ENCODE measurements at places on chromosomes 12 and 14.

DNA sequence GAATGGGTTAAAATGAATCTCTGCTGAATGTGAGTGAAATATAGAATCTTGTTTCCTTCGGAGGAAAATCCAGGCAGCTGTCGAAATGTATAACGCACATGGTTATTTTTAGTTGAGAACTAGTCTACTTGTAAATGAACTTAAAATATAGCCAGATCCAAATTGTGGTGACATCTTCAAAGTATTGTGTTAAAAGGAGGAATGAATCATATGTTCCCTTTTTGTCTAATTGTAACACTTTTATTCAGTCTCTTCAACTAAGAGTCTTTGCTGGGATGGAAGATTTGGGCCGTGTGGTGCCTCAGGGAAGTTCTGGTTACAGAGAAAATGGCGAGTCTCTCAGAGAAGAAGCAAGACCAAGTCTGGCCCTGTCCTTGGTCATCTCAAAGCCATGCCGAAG lies 82.5 kb downstream of the SLC4A8 start:
- DNase-seq = no peak

DNA sequence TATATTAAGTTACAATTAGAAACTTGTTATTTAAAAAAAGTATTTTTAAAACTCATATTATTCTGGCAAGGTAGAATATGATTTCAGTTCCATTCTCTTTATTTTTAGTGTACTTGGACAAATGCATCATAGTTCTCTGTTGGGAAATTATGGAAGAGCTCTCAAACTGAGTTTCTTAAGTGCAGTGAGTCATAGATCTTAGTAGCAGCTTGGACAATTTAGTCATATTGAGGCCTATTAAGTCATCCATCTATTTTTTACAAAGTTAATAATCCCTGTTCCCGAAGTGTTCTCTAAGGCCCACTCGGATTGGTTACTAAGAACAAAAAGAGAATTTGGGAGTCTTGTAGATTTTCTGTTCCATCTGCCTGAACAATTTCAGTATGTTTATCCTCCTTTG lies 113.9 kb downstream of the ANO4 start:
- DNase-seq = no peak

- no peak for DNase-seq
These were observed 4.5 kb downstream of the AJUBA start for GRCh38 chr14:22977684-22978486.

GRCh38 chr14:54219261-54220070 lies 177.3 kb upstream of the CDKN3 start:
- no peak for DNase-seq

DNA sequence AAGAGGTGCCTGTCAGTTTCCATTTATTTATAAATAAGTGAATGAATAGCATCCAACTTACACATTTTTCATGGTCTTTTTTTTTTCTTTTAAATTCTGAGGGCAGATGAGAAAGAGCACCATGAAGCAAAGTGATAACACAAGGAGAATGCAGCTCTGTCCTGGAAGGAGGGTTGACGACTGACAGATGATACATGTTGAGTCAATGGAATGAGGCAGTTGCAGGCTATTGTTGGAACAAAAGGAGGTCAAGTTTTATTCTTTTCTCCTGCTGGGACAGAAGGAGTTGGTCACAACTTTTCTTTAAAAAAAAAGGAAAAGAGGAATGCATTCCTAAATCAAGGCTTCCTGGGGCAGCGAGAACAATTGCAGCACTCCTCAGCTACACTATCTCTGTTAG lies 119.9 kb upstream of the PLEKHG7 start:
- DNase-seq = no peak

GRCh38 chr12:93741659-93742109 lies 64.5 kb downstream of the CRADD start:
- no peak for DNase-seq

DNA sequence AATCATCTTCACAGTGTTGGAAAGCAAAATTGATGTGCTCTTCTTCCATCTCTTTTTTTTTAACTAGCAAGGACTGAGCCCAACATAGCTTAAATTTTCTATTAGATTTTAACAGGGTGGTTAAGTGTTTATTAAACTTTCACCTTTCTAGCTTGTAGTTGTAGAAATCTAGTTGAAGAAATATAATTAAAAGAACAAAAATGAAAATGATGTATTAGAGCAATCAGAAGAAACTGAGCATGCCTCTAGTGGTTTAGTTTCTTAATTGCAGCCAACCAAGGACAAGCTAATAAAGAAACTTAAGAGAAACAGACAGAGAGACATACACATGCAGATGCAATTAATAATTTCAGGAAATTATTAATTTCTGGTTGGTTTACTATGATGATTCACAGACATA lies 673.0 kb upstream of the LMO3 start:
- no peak for DNase-seq
